Foreskin keratinocyte (primary cell): ENCODE measurements at places on chromosomes 1 and 21.
A peak's percentile ranks its signal among the peaks of the same experiment; 100 is the strongest.

- DNase-seq = no peak
Measured at GRCh38 chr1:23062271-23062670, 43.0 kb downstream of the KDM1A start.

GRCh38 chr1:233256191-233256590, 39.3 kb downstream of the PCNX2 start:
- DNase-seq = no peak

- DNase-seq = peak; percentile 7
Measured at GRCh38 chr21:44299458-44300261, at the start of gene PFKL. PFKL (plus strand) TSS chr21:44300053; CDS start chr21:44300106, 53 bp downstream.

DNA sequence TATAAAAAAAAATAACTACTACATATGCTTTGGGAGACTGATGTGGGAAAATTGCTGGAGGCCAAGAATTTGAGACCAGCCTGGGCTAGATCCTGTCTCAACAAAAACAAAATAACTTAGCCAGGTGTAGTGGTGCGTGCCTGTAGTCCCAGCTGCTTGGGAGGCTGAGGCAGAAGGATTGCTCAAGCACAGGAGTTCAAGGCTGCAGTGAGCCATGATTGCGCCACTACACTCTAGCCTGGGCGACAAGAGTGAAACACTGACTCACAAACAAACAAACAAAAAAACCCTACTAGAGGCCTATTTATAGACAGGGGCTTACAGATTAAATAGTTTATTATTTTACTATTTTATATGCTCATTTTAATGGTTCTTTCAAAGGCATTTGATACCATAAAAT, 80.0 kb downstream of the LHX4 start:
- peak; percentile 66 for DNase-seq

- no peak for DNase-seq
Measured at GRCh38 chr1:157483635-157484034, 68.7 kb downstream of the FCRL5 start.

- DNase-seq = no peak
Measured at GRCh38 chr1:47993416-47993740, 3.8 kb downstream of the TRABD2B start.

GRCh38 chr1:196717868-196718267, 56.8 kb upstream of the CFHR3 start:
- DNase-seq = no peak

GRCh38 chr21:37502947-37503346, 136.4 kb downstream of the DYRK1A start:
- no peak for DNase-seq

GRCh38 chr1:159879977-159880376, 17.5 kb upstream of the VSIG8 start:
- peak; percentile 80 for DNase-seq

DNA sequence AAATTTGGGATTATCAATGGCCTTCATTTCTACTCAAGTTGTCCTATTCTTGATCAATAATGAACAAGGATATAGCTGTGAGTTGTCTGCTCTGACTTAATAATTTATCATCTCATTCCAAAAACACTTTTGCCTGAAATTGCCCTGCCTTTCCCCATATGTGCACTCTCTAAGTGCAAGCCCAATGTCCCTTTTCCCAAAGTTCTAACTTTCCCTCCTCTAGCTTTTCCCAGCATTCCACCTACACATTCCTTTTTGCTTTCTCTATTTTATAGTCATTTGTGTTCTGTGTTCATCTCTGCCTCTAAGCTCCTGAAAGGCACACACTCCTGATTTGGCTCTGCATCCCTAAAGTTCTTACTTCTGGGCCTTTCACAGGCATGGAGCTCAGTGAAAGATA, 34.7 kb downstream of the SUSD4 start:
- no peak for DNase-seq

GRCh38 chr1:245878585-245878984, 628.5 kb downstream of the SMYD3 start:
- DNase-seq = no peak

DNA sequence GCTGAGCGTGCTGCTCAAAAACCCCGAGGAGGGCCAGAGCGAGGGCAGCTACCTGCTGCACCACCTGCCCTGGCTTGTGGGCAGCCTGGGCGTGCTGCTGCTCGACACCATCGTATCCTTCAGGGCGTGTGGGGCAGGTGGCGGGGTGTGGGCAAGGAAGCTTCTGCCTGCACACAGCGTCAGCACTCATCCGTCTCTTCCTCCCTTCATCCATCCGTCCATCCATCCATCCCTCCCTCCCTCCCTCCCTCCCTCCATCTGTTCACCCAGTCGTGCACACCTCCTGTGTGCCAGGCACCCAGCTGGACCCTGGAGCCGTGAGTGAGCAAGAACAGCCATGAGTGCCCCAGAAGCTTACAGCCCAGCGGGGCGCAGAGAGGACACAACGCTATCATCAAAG, 15.2 kb downstream of the SLC66A1 start:
- no peak for DNase-seq

GRCh38 chr1:218926631-218927030, 247.0 kb upstream of the LYPLAL1 start:
- DNase-seq = no peak

GRCh38 chr1:221727146-221728036, 14.5 kb downstream of the DUSP10 start:
- DNase-seq = no peak

DNA sequence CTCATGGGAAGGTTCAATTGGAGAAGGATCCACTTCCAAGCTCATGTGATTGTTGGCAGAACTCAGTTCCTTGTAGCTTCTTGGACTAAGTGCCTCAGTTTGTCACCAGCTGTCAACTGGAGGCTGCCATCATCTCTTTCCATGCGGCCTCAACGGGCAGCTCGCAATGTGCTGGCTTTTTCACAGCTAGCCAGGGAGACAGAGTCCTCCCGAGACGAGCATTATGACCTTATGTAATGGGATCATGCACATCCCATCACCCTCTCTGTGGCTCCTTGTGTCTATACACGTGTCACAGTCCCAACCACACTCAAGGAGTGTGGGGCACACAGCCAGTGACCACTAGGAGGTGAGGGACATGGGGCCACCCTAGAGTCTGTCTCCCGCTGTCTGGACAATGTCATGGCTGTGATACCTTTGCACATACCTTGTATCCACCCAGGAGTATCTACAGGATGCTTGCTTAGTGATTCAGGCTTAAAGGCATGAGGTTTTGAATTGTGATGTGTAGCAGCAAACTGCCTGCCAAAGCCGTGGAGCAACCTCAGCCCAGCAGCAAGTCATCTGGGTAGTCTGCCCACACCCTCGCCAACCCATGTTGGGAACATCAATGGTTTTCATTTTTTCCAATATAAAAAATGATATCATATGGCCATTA, 3.9 kb upstream of the KRTAP10-6 start:
- DNase-seq = peak; percentile 50

DNA sequence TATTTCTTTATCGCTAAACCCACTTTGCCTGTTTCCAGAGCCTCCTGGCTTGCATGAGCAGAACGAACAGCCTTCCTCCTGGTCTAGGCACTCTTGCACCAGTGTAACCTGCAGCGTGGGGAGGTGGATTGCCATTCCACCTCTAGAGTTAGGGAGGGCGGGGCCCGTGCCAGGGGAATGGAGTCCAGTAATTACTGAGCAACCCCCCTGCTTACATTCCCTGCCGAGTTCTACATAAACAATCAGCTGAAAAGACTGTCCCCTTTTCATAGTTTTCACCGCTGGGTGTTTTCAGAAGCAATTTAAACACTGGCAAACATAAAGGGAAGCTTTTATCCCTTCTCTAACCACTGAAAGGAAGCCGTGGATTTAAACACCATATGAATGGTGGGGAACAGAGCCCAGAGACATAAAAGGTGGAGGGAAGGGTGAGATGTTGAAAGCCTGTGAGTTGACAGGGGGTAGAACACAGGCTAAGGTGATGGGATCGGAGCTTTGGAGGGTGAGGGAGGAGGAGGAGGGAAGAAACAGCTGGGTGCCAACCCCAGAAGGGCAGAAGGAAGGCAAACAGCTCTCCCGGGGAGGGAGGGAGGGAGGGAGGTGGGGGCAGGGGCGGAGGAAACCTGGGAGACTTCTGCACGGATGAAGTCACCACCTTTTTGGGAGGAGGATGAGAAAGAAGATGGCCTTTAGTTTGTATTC, 68.0 kb upstream of the WDR26 start:
- DNase-seq = no peak

DNA sequence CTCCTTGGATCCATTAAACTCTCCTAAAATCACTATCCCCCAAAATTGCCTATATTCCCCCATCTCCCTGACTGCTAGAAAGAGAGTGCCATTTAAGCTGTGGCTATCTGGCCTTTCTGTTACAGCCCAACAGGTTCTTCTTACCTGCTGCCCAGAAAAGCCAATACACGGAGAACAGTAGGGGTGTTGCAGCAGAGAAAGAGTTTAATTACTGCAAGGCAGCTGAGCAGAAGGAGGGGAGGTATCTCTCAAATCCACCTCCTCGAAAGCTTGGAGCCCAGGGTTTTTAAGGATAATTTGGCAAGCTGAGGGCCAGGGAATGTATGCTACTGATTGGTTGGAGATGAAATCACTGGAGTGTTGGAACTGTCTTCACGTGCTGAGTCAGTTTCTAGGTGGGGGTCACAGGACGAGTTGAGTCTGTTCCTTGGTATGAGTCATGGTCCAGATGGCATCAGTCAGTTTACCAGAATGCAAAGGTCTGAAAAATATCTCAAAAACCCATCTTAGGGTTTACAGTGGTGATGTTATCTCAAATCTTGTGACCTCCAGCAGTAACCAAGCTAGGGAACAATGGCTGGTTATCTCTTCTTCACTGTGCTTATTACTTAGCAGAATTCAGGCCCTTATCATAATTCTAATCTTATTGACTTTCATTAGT, 89.8 kb downstream of the SMYD3 start:
- DNase-seq = peak; percentile 54

DNA sequence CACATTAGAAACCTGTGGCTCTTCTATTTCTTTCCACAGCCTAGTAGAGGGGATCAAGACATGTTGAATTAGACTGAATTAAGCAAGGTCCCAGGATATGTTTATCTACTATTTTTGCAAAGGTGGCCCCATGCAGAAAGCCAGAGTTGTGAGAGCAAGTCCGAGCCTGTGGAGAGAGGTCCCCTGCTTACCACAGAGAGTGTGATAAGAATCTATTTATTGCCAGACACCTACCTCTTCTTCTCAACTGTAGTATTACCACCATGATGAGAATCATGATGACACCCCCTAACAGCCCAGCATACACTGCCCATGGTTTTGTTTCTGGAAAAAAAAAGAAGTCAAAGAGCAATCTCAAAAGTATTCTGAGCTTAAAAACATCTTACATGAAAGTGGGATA, 23.0 kb downstream of the SLAMF1 start:
- no peak for DNase-seq

DNA sequence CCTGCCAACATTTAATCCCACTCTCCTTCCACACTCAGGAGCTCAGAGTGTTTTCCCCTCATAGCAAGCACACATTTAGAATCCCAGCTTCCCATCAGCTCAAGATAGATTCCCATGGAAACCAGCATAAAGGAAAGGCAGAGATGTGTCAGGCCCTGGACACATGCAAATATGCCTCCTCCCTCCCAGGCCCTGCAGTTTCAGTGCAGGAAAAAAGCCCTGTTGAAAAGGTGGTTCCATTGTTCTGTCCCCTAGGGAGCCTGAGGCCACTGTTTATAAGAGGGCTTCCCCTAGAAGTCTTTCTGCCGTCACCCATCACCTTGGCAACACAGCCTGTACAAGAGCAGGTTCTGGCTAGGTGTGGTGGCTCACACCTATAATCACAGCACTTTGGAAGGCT, 3.6 kb downstream of the CACNA1S start:
- DNase-seq = no peak

DNA sequence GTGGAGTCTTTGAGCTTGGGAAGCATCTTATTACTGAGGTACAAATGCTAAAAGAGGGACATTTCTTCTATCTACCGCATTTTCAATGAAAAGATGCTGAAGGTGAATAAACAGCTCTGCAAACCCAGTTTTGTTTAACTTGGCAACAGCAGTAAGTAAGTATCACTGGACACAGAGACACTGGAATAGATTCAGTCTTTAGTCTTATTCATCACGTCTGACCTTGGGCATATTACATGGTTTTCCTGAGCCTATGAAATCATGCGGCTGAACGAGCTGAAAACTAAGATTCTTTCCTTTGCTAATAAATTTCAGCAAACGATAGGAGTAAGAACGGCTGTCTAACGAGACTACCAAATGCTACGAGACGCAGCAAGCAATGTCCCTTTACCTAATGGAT, 207.4 kb downstream of the GABPA start:
- DNase-seq = no peak

GRCh38 chr1:67735206-67735605, 50.2 kb downstream of the GADD45A start:
- no peak for DNase-seq

- DNase-seq = no peak
Measured at GRCh38 chr1:99644279-99645004, 1.5 kb upstream of the PALMD start.

- peak; percentile 68 for DNase-seq
Measured at GRCh38 chr1:32172621-32173245, 6.7 kb upstream of the TXLNA start.

DNA sequence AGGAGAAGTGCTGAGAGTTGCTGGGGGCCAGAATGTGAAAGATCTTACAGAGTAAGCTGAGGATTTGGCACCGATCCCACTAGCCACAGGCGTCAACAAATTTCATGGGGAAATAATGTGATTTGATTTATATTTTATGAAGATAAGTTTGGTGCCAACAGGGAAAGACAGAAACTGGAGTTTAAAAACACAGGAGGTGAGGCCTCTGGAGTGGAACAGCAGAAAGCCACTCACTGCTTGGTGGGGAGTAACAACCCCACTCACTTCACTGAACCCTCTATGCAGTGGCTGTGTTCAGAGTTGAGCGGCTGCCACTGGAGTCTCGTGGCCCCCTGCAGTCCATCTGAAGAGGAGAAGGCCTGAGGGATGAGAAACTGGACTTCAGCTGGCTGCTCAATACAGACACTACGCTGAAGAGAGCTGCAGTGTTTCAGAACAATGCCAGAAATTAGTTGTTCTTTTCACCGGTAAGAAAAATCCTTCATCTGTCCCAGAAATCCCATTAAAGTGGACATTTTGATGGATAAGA, 48.0 kb upstream of the RXRG start:
- DNase-seq = no peak

DNA sequence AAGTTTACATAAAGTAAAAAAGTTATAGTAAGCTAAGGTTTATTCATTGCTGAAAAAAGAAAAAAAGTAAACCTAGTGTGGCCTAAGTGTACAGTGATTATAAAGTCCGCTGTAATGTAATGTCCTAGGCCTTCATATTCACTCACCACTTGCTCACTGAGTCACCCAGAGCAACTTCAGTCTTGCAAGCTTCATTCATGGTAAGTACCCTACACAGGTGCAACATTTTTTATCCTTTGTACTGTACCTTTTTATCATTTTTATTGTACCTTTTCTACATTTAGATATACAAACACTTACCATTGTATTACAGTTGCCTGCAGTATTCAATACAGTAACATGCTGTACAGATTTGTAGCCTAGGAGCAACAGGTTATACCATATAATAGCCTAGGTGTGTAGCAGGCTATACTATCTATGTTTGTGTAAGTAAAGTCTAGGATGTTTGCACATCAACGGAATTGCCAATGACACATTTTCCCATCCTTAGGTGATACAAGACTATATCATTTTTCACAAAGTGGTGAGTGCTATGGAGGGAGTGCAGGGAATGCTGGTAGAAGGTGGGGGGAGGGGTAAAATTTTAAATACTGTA, 58.0 kb upstream of the DMRTA2 start:
- no peak for DNase-seq
